ENCODE measurements at places on chromosomes 1 and 21.

DNA sequence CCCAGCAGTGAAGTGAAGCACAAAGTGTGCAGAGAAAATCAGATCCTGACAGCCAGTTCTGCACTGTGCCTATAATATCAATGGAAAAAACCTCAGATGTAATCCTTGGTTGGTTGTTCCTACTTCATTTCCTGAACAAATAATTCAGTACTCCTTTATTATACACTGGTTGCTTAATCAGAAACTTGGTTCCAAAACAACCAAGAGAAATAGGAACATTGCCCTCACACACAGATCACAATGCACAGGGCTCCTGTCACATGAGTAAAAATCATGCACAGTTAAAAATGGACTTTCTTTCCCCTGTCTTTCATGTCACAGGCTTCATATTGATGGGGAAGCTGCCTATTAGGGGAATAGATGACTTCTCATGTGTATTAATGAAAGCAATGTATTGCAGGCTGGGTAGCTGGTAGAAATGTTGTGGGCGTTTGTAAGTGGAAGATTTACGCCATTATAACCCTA is 9.7 kb downstream of the DNASE2B start:
- DNase-seq, result no peak

GRCh38 chr21:46189959-46190490 is 5.8 kb upstream of the SPATC1L start:
- no peak for DNase-seq

GRCh38 chr1:2442661-2443060 is 30.3 kb upstream of the PEX10 start:
- DNase-seq, result no peak

- DNase-seq, result no peak
Measured at GRCh38 chr1:157183870-157184269, 45.7 kb upstream of the ETV3 start.

DNA sequence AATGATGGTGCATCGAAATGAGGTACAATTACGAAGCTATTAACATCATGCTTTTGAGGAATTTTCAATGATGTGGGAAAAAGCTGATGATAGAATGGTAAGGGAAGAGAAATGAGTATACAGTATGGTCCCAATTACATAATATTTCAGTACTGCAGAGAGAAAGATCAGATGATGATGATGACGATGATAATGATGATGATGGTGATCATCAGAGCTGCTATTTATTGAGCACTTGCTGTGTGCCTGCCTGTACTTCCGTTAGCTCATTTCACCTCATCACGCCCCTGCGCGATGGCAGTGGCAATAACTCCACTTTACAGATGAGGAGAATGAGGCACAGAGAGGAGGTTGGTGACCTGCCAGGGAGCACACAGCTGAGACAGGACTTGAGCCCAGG is 620.8 kb downstream of the MATN1 start:
- no peak for DNase-seq

- no peak for DNase-seq
Measured at GRCh38 chr1:236066054-236066453, 1.2 kb upstream of the NID1 start.

DNA sequence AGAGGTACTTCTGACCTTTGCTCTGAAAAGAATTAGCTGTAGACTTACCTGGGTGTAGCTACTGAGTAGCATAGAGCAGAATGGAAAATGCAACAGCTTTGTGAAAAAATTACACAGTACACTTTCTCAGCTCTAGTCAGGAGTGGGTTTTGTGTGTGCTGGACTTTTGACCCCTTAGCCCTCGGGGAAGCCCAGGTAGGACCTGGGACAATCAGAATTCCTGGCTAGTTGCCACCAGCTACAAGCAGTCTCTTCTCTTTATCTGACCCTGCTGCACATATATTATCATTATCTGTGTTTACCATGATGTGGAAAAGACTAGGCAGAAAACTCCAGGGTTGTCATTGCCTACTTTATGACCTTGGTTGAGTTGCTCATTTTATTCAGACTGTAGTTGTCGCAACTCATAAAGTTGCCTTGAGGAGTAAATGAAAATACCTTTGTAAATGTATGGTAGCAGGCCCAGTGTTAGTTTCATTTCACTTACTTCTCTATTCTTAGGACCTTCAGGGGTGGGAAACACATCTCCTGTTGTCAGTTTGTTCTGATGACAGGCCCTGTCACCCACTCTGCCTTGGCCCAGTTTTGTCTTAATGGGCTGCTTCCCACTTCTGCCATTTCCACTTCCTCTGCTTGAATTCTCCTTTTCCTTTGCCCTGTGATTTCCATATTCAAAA is 5.4 kb downstream of the NEK7 start:
- DNase-seq, result no peak

- peak; percentile 99 for DNase-seq
Measured at GRCh38 chr1:165768513-165769394, at the start of gene TMCO1. TMCO1 (minus strand) TSS chr1:165768868; CDS start chr1:165768751, 117 bp downstream.

- DNase-seq, result no peak
Measured at GRCh38 chr1:231931846-231932454, 305.4 kb downstream of the DISC1 start.

GRCh38 chr1:230195199-230195598 is 128.2 kb downstream of the GALNT2 start:
- no peak for DNase-seq

GRCh38 chr1:59136541-59137275 is 160.2 kb upstream of the FGGY start:
- no peak for DNase-seq

- DNase-seq, result no peak
Measured at GRCh38 chr1:180498594-180498993, 3.8 kb downstream of the ACBD6 start.

DNA sequence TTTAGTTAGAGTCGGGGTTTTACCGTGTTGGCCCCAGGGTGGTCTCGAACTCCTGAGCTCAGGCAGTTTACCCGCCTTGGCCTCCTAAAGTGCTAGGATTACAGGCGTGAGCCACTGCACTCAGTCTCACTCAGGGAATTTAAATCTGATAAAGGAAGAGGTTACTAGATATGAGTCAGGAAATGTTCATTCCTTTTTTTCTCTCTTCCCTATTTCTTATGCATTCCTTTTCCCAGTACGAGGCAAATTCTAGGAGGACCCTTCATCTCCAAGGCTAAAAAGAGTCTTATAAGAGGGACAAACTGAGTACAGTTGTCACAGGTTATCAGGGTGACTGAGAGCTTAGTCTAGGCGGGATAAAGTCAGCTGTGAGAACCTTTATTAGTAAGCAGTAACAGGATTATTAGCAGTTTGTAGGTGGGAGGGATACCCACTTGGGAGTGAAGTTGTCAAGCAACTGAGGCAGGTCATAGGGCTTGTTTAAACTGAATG is 9.1 kb downstream of the MACF1 start:
- no peak for DNase-seq

GRCh38 chr1:152481869-152482664 is 28.5 kb upstream of the LCE5A start:
- DNase-seq, result no peak

GRCh38 chr1:150564051-150564991 is 15.1 kb downstream of the MCL1 start:
- DNase-seq, result no peak

DNA sequence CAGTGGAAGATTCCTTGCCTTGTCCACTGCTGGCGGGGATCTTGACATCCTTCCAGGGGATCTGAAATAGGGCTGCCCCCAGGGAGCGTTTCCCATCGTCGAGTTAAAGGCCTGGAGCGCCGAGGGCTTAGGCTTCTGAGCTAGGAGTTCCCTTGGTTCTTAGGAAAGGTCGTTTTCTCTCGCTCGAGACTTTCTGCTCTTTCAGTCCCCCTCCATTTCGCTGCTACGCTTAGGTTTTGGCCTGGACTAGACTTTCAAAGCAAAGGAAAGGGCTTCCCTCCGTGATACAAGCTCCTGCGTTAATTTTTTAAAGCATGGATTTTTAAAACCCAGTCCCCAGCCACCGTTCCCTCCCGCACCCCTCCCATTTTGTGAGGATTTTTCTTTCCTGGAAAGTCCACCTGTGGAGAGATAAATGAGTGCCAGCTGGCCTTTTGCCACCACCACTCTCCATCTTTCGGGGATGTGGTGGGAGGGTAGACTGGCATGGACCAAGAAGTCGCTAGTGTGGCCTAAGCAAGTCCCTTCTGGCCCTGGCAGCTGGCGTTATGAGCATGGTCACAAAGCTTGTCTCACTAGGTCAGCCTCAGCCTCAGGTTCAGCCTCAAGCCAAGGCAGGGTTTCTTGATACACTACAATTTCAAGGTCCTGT is 9.2 kb downstream of the NR5A2 start:
- no peak for DNase-seq

DNA sequence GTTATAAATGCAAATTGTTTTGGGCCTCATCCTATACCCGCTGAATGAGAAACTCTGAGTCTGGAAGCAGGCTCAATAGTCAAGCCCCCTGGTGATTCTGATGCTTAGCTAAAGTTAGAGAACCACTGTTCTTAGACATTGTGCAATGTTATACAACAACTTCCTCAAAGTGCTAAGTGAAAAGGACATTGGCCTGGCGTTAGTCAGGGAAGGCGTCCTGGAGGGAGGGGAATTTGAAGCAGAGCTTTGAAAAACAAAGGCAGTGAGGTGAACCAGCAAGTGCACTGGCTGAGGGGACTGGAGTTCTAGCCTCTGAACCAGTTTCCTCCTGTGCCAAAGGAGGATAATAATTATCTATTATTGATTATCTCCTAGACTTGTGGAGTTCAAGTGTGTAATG is 5.1 kb downstream of the CD1D start:
- no peak for DNase-seq

DNA sequence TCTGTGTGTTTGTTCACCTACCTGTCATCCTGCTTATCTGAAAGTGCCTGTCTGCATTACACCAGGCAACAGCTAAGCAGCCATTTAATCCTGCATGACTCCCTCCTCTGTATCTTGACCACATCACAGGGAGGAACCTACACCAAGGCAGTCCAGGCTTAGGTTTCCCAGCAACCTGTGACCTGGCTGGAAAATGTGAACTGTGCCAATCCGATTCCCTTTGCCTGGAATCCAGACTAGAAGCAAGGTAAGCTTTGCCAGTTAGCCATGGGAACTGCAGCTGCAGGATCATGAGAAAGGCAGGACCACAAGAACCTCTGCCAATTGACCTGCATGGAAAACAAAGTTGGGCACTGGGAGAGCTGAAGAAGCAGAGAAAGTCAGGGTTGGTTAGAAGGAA is 6.3 kb upstream of the ATP1B1 start:
- DNase-seq, result no peak

- peak; percentile 54 for DNase-seq
Measured at GRCh38 chr1:33429856-33430691, 821 bp downstream of the PHC2 start.

GRCh38 chr1:198620951-198621824 is 17.7 kb upstream of the PTPRC start:
- DNase-seq, result no peak

GRCh38 chr1:156465747-156466365 is 34.7 kb downstream of the MEF2D start:
- DNase-seq, result no peak

GRCh38 chr1:232271991-232272589 is 357.8 kb downstream of the SIPA1L2 start:
- no peak for DNase-seq

GRCh38 chr1:119582801-119583200 is 65.3 kb downstream of the ZNF697 start:
- peak; percentile 60 for DNase-seq

DNA sequence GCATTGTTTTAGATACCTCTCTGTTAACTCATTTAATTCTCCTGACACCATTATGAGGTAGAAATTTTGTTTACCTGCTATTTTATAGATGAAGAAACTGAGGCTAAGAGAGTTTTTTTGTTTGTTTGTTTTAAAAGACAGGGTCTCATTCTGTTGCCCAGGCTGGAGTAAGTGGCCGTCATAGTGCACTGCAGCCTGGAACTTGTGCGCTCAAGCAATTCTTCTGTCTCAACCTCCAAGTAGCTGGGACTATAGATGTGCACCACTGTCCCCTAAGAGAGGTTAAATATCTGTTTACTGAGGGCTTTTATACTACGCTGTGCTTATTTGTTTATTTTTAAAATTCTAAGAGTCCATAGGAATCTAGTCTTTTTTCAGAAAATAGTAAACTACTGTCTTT is 43.7 kb upstream of the CACYBP start:
- DNase-seq, result no peak

- DNase-seq, result no peak
Measured at GRCh38 chr21:45084121-45084520, 9.7 kb downstream of the ADARB1 start.

DNA sequence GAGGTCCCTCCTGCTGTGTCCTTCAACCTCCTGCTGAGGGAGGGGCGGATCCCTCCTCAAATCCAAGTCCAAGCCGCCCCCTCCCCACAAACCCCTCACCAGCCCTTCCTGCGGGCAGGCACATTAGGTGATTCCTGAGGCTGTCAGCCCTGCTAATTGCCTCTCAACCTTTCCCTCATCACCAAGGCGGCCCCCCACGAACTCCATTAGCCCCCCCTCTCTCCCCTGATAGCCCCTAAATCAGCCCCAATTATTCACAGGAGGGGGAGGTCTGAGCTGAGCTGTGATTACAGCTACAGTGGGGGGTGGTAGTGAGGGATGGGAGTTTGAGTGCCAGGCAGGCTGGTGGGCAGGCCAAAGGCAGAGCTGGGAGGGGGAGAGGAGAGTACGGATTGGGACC is 5.8 kb upstream of the PEAR1 start:
- DNase-seq, result no peak

DNA sequence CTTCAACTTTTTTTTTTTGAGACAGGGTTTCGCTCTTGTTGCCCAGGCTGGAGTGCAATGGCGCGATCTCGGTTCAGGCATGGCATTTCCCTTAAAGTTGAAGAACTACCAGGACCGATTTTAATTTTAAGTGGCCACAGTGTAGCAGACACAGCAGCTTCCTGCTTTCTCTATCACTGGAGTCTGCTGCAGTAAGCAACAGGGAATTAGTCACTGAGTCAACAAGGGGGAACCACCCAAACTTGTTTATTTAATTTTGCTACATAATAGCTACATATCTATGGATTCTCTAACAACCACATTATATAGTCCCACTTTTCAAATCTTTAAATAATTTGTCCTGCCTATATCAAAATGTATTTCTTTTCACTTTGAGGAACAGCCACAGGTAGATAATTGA is 12.5 kb upstream of the TNNI3K start:
- no peak for DNase-seq

- no peak for DNase-seq
Measured at GRCh38 chr1:62307446-62307845, 11.8 kb downstream of the KANK4 start.

- no peak for DNase-seq
Measured at GRCh38 chr1:97379387-97380075, 541.3 kb downstream of the DPYD start.
